ENCODE measurements at places on chromosomes 12 and 14. TPM values are rescaled to one million over a fixed set of nuclear protein-coding genes. Genes with fewer than 3 reads are reported as not detected.

DNA sequence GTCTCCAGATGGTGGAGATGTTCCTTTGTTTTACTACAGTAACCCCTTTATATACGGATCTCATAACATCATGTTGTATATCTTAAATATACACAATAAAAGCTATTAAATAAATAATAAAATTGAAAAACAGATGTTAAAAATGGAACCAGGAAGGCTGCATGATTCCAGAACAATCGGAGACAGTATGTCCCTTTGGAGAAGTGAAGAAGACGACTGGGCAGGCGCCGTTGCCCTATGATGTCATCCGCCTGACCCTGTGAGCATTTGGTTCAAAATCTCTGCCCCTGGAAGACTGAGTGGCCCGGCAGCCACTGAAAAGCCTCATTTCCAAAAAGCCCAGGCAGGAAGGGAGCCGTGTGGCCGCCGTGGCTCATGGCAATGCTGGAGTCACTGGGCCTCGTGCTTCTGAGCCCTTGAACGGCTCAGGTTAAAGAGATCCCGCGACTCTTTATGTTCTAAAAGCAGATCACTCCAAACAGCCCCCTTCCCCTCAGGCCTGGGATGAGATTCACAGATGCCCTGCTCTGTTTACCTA is 30.8 kb downstream of the RIMBP2 start:
- no peak for DNase-seq

Gene CLEC4D
- polyA plus RNA-seq = 0.16 TPM

- peak; percentile 62 for DNase-seq
Measured at GRCh38 chr12:3931776-3932175, 58.6 kb upstream of the PARP11 start.

Gene LALBA
- polyA plus RNA-seq = not detected

- no peak for DNase-seq
Measured at GRCh38 chr14:75504411-75504810, 17.9 kb upstream of the BATF start.

DNA sequence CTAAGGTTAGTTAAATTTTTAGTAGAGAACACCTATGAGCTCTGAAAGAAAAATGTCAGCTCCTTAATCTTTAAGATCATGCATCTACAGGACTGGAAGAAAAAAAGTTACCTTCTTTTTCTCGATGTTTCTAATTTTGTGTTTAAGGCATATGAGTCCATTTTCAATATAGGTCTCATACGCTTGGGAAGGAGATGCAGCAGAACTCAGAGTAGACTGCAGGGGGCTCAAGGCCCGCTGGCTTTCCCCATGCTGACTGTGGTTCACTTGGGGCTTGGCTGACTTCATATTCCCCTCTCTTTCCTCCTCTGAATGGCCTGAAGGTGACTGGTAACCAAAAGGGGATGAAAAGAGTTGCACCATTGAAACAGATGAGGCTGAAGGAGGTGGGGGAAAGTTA is 1.5 kb downstream of the CAPRIN2 start:
- peak; percentile 17 for DNase-seq

GRCh38 chr12:82187595-82187994 is 170.6 kb downstream of the CCDC59 start:
- DNase-seq = no peak

DNA sequence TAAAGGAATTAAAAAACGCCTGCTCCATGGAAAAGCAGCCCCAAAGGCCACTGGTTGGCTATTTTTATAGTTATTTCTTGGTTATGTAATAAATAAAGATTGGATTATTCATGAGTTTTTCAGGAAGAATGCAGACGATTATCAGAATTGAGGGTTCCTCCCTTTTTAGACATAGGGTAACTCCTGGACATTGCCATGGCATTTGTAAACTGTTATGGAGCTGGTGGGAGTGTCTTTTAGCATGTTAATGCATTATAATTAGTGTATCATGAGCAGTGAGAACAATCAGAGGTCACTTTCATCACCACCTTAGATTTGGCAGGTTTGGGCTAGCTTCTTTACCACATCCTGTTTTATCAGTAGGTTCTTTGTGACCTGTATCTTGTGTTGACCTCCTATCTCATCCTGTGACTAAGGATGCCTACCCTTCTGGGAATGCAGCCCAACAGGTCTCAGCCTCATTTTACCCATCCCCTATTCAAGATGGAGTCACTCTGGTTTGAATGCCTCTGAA is 728.7 kb downstream of the GALC start:
- DNase-seq = no peak

GRCh38 chr14:81485781-81486180 is 47.9 kb downstream of the SEL1L start:
- DNase-seq = no peak

Gene SLC39A5
- polyA plus RNA-seq = 73.2 TPM

DNA sequence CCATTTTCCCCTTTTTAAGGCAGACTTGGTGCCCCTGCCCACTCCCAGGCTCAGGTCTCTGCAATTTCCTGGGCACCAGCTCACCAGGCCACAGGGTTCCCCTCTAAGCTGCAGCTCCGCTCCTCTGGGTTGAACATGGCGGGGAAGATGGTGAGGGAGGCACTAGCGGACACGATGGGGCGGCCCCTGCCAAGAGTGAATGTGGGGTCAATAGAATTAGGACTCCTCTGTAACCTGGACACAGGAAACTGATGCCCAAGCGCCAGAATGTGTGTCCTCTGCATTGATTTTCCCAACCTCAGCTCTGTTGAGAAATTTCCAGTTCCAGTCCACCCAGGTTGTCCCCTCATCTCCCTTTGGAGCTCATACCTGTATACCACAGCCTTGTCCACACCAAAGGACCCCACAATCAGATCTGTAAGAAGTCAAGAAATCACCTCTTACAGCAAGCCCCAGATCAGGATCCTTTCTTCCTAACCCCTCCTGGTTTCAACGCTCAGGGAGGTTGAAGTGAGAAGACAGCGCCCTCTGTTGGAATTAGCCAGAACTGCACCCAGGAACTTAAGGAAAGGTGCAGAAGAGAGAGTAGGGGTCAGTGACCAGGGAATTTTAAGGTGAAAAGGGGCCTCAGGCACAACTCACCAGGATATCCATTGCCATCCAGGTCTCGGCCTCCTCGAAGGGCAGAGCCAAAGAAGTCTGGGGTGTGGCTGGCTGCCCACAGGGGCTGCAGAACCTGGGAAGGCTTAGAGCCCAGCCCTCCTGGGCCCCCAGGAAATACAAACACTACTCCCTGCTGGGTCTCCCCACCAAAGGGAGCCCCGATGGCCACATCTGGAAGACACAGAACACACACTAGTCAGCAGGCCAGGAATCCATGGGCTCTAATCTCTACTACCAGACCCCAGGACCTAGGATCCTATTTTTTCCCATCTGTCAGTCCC is 14.7 kb downstream of the ITGA5 start:
- DNase-seq = no peak

DNA sequence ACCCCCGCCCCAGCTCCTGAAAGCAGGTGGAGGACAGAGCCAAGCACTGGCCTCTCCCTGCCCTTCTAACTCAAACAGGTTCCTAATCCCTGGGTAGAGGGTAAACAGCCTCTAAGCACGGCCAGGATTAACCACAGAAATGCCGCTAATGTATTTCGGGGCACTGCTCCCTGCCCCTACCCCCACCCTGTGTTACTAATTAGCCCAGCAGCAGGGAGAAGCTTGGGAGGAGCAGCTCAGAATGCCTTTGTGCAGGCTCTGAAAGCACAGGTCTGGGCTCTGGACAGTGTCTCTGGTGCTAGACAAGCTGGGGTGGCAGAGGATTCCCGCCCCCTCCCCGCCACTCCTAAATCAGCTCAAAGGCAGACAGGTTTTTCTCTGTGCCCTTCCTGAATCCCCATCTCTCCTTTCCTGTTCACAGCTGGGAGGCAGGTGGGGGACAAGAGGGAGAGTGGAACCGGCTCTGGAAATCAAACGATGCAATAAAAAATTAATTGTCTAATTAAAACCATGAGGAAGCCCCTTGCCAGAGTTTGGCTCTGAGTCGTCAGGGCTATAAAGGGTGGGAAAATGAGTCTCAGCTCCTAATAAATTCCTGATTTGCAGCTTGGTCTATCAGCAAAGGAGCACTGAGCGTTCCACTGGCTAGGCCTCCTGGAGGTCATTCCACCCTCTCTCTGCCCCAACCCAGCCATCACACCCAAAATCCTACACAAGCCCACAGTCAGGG is 53.0 kb downstream of the SMUG1 start:
- no peak for DNase-seq

DNA sequence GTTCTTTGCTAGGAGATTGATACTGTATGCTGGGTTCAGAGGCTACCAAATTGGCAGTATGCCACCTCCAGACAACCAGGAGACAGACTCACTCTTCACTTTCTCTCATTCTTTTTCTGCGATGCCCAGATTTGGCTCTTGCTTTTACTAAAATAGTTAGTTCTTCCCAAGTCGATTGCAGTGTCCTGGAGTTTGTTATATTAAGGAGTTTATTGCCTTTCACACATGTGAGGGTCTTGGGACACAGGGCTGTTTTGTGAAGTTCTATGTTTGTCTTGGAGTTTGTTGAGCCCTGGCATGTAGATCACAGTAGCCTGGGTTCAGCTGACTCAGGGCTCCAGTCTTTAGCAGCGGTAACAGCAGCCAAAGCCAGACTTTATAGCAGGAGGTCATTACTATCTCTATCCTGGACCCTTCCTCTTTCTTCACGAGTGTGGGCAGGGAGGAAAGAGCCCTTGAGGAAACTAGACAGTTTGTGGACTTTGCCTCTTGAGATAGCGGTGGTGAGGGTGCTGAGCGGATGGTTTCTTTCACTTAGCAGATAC is 1.6 kb downstream of the MLEC start:
- DNase-seq = no peak

Gene PCNX4
- 90.4 TPM for polyA plus RNA-seq

Gene SAMD15
- 8.3 TPM for polyA plus RNA-seq

- no peak for DNase-seq
Measured at GRCh38 chr14:49594347-49595091, 4.2 kb upstream of the LRR1 start.

DNA sequence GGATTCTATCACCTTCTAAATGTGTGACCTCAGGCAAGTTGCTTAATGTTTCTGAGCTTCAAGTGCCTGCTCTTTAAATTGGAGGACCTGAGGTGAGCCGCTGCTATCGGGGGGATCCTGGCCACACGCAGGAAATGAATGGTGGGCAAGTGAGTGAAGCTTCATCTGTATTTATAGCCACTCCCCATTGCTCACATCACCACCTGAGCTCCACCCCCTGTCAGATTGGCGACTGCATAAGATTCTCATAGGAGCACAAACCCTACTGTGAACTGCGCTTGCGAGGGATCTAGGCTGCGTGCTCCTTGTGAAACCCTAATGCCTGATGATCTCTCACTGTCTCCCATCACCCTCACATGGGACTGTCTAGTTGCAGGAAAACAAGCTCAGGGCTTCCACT is 158.6 kb upstream of the CCND2 start:
- DNase-seq = no peak

GRCh38 chr14:62126879-62127478 is 364.8 kb downstream of the SNAPC1 start:
- DNase-seq = peak; percentile 42

DNA sequence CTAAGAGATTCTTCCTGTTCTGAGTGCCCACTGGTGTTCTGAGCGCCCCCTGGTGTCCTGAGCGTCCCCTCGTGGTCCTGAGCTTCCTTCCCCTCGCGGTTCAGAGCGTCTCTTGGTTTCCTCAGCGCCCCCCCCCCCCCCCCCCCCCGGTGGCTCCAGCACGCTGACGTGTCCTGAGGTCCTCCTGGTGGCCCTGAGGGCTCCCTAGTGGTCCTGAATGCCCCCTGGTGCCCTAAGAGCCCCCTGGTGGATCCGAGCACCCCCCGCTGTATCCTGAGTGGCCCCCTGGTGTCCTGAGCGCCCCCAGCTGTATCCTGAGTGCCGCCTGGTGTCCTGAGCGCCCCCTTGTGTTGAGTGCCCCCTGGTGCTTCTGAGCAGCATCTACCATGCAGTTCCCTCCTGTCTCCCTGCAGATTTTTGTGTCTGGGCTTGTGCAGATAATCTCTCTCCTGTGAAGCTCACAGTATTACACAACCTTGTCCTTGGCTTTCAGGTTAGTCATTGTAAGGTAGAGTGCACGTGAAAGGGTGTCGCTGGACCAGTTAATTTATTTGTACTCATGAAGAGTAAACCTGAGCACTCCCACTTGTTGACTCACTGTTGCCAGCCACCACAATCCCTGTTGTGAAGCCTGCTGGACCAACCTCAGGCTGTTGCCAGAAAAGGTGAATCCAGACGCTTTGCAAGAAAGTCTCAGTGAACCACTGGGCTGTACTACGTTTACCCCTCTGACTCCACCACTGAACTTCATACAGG is 1168.4 kb downstream of the TMEM121 start:
- no peak for DNase-seq

DNA sequence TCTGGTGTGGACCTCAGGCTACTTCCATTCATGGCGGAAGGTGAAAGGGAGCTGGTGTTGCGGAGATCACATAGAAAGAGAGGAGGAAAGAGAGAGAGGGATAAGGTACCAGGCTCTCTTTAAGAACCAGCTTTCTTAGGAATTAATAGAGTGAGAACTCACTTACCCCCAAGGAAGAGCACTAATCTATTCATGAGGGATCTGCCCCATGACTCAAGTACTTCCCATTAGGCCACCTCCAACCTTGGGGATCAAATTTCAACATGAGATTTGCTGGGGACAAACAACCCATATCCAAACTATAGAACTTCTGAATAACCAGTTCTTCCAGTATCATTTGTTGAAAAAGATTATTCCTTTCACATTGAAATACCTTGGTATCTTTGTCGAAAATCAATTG is 34.0 kb upstream of the C2CD5 start:
- no peak for DNase-seq

Gene COQ5
- 56.3 TPM for polyA plus RNA-seq

Gene FOXG1
- 0.43 TPM for polyA plus RNA-seq

DNA sequence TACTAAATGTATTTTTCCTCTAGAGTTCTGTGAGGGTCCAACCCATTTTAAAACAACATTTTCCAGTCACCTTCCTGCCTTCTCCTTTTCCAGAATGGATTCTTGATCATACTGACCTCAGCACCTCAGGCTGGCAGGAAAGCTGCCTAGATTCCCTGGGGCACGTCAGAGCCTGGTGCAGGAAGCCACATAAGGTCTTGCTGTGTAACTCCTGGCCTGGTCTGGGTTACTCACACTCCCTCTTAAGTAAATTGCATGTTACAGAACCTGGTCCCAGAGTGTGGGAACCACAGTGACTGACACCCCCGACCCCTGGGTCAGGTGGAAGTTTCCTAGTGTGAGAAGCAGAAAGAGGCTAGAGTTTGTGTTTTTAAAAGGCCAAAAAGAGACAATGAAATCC is 209.8 kb downstream of the SPTSSA start:
- no peak for DNase-seq

Gene CIROP
- 0.18 TPM for polyA plus RNA-seq

Gene KIF26A
- polyA plus RNA-seq = 12.6 TPM

GRCh38 chr12:92000597-92000996 is 145.0 kb downstream of the BTG1 start:
- DNase-seq = no peak

GRCh38 chr14:68756000-68756481 is 36.8 kb downstream of the ZFP36L1 start:
- DNase-seq = peak; percentile 61

Gene PTPRB
- 18.5 TPM for polyA plus RNA-seq

GRCh38 chr12:25257590-25258324 is 7.0 kb upstream of the KRAS start:
- DNase-seq = no peak

DNA sequence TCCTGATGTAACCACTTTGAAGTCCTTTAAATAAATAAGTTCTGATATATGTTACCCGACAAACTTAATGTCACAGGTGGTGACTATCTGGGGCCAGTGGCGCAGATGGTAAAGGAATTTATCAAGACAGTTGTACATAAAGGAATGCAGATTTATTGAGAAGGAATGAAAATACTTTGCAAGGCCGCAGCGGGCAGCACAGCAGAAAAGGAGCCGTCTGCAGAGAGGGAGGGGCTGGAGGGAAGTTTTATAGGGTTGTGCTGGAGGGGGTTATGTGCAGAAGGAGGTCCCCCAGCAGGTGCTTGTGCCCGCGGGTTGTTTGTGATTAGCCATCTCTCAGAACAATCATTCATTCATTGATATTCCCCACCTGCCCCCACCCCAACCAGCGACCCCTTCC is 17.4 kb downstream of the GPRC5D start:
- no peak for DNase-seq
